ENCODE measurements at places on chromosomes 5 and 9.

DNA sequence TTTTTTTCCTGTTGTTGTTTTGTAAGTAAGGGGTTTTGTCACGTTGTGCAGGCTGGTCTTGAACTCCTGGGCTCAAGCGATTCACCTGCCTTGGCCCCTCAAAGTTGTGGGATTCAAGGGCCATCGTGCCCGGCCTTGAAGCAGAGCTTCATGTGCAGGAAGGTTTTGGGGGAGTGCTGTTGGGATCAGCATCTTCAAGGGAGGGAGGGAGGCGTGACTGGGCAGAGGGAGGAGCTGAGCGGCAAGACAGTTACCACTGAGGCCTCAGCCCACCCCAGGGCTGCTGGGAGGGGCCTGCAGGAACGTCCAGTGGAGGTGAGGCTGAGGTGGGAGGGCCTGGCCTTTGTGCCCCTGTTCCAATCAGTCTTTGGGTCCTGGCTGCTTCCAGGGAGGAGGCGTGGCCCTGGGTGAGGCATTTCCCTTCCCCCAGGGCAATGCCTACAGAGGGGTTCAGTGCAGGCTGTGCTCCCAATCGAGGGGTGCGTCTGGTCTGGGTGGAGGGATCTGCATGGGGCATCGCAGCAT, 21.4 kb downstream of the OR2V1 start:
- DNase-seq, result no peak

GRCh38 chr5:63768221-63768620, 194.0 kb downstream of the HTR1A start:
- DNase-seq, result no peak

DNA sequence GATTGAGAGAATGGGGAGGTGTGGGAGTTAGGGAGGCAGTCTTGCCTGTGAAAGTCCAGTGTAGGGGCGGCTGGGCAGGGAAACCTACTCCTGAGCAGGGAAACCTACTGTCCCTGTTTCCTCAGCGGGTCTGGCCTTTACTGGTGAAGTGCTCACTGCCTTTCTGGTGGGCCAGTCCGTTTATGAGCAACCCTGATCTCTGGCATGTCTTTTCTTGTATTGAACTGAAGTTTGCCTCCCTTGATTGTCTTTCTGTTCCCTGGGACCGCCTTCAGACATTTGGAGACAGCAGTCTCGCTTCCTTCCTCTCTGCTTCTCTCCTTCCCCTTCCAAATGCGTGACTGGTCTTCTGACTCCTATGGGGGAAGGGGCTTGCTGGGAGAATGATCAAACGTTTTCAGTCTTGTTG, 2.9 kb downstream of the SNX18 start:
- no peak for DNase-seq

- no peak for DNase-seq
Measured at GRCh38 chr5:132420706-132421272, 51.3 kb downstream of the SLC22A5 start.

GRCh38 chr5:95554331-95554646, 488 bp downstream of the SKIC3 start:
- no peak for DNase-seq

GRCh38 chr5:173736374-173736773, 119.9 kb upstream of the BOD1 start:
- DNase-seq, result no peak

DNA sequence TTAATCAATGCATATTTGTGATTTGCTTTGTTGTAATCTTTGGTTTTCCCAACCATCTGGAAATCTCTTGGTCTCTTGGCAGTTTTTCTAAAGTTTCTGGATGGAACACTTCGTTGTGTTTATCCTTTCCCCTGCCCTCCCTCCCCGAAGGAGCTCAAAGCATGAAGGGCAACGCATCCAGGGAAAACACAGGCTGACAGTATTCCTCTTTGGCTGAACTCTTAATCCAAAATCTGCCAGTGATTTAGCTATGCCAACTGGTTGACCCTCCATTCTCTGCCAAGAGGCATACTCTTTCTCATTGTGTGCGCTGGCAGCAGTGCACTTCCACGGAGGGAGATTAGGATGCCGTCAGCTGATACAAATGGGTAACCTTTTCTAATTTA, 20.5 kb downstream of the ZBTB34 start:
- no peak for DNase-seq

GRCh38 chr9:104885818-104886709, 41.9 kb downstream of the ABCA1 start:
- no peak for DNase-seq

GRCh38 chr5:11792621-11793020, 111.6 kb downstream of the CTNND2 start:
- no peak for DNase-seq

- no peak for DNase-seq
Measured at GRCh38 chr9:19160085-19160484, 32.8 kb upstream of the PLIN2 start.

- DNase-seq, result no peak
Measured at GRCh38 chr5:58544926-58545325, 37.9 kb upstream of the RAB3C start.

- DNase-seq, result no peak
Measured at GRCh38 chr5:150163547-150164059, 3.0 kb upstream of the CDX1 start.

GRCh38 chr5:148482697-148483462, 99.1 kb downstream of the FBXO38 start:
- no peak for DNase-seq

GRCh38 chr5:5342784-5343183, 79.7 kb upstream of the ICE1 start:
- DNase-seq, result no peak

DNA sequence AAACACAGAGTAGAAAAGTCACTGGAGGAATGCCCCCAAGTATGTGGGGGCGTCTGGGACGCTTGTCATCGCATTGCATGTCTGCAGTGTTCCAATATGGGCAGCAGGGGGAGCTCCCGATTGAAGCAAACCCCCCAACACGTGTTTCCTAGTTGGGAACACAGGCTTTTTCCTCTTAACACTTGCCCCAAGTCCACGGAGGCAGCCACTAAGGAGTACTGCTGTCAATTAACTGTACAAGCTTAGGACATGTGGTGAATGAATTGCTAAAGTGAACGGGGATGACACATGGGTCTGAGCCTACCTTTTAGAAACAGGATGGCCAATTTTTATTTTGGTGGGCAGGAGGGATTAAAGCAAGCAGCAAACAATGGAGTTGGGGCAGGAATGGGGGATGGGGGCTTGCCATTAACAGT, 2.2 kb downstream of the GABRB2 start:
- no peak for DNase-seq

DNA sequence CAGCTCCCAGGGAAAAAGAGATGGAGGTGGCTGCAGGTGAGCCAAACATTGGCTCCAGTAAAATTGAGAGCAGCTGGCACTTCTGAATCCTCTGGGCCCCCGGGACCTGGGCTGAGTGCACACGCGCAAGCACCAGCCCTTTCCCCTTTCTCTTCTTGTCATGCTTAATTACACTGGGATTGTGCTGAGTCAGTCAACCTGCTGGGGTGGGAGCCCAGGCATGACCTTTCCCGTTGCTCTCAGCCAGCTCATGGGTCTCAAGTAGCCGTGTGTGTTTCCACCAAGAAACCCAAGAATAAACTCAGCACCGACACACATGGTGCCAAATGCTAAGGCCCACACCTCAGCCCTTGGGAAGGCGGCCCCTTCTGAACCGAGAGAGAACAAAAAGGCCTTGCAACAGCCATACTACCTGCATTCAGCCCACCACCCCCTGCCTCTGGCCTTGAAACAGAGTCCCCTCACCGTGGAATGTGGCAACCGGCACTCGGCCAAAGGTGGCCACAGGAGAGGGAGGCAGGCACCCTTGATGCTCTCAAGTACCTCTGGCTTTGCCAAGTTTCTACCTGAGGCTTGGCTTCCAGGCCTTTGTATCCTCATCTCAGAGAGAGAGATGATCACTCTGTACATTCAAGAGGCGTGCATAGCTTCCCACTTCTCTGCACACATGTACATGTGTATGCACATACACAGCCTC, 28.1 kb downstream of the SLIT3 start:
- DNase-seq, result no peak

GRCh38 chr5:73974871-73975360, 348.9 kb downstream of the ARHGEF28 start:
- no peak for DNase-seq

DNA sequence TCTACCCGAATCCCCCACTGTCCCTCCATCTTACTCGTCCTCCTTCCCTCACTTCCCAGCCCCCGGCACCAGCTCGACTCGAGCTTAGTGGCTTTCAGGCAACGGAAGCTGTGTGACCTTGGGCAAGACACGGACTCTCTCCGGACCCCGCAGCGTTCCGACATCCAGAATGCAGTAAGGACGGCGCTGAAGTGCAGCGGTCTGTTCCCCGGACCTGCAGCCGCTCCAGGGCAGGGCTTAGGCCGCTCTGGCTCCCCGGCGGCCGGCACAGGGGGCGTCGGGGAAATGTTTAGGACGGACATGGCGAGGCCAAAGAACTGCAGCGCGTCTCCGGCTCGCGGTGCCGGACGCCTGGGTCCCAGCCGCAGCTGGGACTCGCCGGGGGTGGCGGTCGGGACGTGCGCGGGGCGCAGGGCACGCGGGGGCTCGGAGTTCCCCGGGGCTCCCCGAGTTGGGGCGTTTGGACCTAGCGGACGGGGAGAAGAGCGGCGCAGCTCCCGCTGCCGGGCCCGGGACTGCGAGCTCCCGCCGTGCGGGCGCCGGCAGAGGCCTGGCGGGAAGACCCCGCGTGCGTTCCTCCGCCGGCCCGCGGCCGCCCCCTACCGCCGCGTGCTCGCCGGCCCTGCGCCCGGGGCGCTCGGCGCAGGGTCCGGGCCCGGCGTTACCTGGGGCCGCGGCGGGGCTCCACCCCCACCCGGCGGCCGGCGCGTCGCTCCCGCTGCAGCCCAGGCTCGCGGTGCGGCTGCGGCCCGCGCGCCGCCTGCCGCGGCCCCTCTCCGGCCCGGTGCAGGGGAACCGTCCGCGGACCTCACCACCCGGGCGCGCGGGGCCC, 5.6 kb upstream of the RNF44 start:
- DNase-seq, result no peak

- no peak for DNase-seq
Measured at GRCh38 chr9:13146840-13147239, 132.7 kb downstream of the MPDZ start.

- no peak for DNase-seq
Measured at GRCh38 chr5:138565100-138565821, 9.9 kb downstream of the HSPA9 start.

- DNase-seq, result no peak
Measured at GRCh38 chr5:116810951-116811350, 236.3 kb upstream of the SEMA6A start.

DNA sequence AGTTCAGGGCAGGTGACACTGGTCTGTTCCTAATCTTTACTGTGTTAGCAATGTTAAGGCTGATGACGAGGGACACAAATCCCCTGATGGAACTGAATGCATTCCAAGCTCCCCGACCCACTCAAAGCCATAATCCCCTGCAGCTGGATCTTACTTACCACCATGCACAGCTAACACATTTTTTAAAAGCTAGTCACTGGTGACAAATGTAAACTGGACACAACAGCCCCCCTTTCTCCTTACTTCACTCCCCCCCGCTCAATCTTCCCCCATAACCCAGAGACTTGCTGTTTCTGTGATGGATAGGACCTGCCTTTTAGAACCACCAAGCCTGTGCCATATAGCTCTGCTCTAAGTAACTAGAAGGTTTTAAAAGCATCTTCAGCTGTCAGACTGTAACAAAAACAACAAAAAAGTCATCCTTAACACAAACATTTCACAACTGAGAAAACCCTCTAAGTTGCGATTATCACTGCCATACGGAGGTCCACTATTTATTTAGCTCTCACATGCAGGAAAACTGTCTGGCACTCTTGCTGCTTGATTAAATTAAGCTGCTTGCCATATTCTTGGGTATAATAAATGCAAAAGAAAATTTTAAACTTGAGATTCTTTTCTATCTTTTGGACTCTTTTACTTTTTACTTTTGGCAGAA, 44.4 kb downstream of the BNC2 start:
- DNase-seq, result no peak

DNA sequence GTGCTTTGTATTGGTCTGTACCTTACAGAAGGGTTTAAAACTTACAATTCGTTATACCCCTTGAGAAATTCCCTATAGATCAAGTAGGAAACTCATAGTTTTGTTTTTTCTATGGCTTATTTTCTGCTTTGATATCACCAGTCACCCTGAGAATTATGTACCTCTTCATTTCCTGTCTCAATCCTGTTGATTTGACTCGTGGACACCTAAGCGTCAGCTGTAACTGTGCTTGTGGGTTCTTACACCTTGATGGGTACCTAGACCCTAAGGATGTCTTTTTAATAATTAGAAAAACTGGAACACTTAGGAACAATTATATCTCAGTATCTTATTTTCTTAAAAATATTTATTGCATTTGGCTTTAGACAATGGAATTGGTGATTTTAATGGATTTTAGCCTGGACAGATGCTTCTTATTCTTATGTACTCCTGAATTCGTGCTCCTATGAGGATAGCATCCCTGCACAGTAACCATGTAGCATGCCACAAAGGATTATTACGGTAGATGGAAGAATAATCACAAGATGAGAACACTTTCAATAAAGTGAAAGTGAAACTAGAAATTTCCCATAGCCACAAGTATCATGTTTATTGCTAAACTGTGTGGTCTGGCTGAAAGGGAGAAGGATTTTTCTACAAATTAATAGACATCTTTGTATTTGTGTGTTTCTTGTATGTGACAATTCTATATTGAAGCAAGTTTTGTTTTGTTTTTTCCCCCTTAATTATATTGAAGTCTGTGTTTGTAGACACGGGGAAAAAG, 1920.3 kb upstream of the WWC1 start:
- DNase-seq, result no peak

DNA sequence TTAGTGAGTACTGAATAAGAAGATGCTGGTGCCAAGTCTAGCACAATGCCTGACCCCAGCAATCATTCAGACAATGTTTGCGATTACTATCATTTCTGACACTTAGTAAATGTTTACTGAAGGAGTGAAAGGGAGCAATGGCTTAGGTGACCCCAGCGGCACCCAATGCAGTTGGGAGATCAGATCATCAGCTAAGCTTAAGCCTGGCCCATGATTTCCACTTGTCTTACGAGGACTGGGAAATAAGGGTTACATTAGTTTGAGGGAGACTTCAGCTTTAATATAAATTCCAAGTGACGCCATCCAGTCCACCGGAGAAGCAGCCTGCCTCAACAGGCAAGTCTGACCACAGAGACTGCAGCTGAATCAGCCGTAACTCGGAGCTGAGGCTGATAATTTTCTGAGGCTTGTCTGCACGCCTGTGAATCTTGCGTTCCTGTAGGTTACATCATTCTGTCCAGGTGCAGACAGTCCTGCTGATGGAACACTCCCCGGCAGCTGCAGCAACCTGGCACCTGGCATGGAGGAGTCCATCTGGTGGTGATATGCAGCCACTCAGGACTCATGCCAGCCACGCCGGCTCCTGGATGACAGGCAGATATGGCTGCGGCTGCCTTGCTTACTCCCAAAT, 34.9 kb upstream of the FGF1 start:
- DNase-seq, result peak; percentile 29

- no peak for DNase-seq
Measured at GRCh38 chr9:77954666-77955015, 77.0 kb downstream of the GNAQ start.

GRCh38 chr9:38761339-38761738, 41.4 kb upstream of the FAM240B start:
- DNase-seq, result no peak

GRCh38 chr5:2697041-2697440, 54.4 kb downstream of the IRX2 start:
- no peak for DNase-seq
